ENCODE measurements at places on chromosomes 6 and 20.
A peak's percentile ranks its signal among the peaks of the same experiment; 100 is the strongest.

- DNase-seq, result no peak
These were observed 39.4 kb upstream of the JAG1 start for GRCh38 chr20:10713161-10713560.

- DNase-seq, result peak; percentile 17
These were observed 182.6 kb downstream of the RNGTT start for GRCh38 chr6:88780714-88781389.

DNA sequence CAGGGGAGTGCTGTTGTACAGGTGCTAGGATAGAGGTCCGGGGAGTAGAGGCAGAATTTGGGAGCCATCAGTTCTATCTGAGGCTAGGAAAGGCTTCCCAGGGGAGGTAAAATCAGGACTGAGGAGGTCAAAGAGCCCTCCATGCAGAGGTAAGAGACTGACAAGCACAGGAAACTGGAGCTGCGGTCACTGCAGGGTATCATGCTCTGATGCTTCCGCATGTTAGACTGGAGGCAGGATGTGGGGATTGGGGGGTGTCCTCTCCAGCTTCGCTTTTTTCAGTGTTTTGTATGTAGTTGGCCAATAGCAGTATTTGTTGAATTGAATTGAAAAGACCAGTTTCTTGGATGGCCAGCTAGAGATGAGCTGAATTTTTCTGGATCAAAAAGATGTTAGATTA, 87.8 kb downstream of the SLC22A3 start:
- DNase-seq, result no peak

GRCh38 chr20:19295076-19295475, 82.6 kb downstream of the SLC24A3 start:
- no peak for DNase-seq

DNA sequence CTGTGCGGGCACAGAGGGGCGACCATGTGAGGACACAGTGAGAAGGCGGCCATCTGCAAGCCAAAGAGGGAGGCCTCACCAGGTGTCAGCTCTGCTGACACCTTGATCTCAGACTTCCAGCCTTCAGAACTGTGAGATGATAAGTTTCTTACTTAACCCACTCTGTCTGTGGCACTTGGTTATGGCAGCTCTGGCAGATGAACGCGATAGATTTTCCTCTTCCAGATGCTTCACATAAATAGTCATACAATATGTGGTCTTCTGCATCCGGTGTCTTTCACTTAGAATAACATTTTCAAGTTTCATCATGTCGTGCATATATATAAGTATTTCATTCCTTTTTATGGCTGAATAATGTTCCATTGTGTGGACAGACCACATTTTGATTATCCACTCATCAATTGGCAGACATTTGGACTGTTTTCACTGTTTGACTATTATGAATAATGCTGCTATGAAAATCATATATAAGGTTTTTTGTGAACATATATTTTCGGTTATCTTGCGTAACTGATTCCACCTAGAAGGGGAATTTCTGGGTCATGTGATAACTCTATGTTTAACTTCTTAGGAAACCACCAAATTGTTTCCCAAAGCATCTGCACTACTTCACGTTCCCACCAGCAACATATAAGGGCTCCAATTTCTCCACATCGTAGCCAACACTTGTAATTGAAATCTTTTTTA, 30.2 kb downstream of the PRR18 start:
- DNase-seq, result no peak

DNA sequence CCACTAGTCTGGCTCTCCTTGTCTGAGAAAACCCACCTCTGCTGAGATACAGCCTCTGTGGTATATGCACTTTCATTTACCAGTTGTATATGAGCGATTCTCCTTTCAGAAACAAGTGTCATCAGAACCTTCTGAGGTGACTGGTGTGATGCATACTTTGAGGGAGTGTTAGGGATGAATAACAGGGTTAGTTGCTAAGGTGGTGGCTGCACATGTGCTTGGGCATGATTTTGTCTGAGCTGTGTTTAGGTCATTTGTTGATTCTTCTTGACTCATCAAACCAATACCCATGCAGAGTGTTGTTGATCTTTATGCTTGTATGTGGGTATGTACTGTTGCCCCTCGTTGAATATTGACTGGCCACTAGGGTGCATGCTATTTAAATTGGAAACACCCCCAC, 25.7 kb downstream of the DTD1 start:
- no peak for DNase-seq

- no peak for DNase-seq
These were observed 30.4 kb downstream of the SLC17A1 start for GRCh38 chr6:25801436-25801835.

GRCh38 chr6:150806790-150807189, 58.7 kb upstream of the MTHFD1L start:
- DNase-seq, result no peak

DNA sequence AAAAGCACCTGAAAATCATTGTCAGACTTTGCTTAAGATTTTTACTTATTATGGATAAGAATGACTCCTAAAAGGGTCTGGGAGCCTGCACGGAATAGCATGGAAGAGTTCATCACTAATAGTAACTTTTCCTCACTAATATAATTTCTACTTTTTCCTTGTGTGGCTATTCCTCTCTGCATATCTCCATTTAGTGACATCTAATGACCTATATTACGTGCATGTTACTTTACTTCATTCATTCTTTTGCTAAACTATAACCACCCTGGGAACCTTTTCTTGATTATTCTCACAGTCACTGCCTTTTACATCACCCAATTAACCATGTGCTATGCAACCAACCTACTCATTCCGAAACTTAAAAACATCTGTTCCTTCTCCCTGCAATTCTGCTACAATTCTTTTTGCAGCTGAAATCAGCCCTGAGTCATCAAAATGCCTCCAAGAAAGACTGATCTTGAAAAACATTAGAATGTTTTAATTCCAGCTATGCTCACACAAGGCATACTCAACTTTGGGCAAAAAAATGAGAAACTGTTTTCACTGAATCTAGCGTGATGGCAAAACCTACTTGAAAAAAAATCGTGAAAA, 313.3 kb downstream of the RNGTT start:
- peak; percentile 71 for DNase-seq

DNA sequence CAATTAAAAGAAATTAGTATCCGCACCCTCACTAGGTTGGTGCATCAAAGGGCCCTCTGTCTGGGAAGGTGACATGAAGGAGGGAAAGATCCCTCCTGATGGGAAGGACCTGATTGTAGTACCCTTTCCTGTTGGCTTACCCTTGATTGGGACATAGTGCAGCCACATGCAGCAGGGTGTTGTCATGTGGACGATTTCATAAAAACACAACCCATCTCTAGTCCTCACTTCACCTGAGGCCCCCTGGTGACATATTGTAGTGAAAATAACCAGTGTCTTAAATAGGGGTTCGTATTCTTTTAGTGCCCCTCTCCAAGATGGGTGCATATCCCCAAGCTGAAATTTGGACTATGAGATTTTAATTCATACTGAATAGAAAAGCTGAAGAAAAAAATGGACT, 97.3 kb downstream of the SLX4IP start:
- DNase-seq, result no peak

GRCh38 chr20:41497186-41497895, 120.8 kb downstream of the CHD6 start:
- no peak for DNase-seq

- no peak for DNase-seq
These were observed 548.2 kb downstream of the KIF16B start for GRCh38 chr20:16025084-16025483.

DNA sequence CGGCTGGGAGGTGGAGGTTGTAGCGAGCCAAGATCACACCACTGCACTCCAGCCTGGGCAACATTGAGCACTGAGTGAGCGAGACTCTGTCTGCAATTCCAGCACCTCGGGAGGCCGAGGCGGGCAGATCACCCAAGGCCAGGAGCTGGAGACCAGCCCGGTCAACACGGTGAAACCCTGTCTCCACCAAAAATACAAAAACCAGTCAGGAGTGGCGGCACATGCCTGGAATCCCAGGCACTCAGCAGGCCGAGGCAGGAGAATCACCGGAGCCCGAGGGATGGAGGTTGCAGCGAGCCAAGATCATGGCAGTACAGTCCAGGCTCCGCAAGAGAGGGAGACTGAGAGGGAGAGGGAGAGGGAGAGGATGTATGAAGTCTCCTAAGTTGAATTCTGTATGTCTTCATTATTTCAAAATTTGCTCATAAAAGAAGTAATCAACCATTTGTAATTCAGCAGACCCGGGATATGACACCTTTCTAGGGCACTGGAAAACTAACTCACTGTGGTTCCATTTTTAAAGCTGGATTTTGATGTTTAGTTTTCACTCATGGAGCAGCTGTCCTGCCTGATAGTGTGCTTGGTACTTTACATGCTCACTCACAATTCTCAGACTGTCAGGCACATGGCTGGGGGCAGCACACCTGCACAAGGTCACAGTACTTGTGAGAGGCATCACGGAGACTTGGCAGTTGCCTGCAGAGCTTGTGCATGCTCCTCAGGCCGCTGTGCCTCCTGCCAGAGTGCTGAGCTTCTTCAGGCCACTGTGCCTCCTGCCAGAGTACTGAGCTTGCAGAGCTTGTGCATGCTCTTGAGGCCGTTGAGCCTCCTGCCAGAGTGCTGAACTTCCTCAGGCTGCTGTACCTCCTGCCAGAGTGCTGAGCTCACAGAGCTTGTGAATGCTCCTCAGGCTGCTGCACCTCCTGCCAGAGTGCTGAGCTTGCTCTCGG, 106.2 kb downstream of the ERMARD start:
- no peak for DNase-seq

Data from GM04503 (cell line).